ENCODE measurements at places on chromosomes 7 and 10.

- no peak for DNase-seq
These were observed 3.7 kb upstream of the NDST2 start for GRCh38 chr10:73814896-73815718.

GRCh38 chr10:110360857-110361474 lies 56.2 kb upstream of the SMNDC1 start:
- no peak for DNase-seq

GRCh38 chr7:66629222-66630062 lies 761 bp downstream of the KCTD7 start:
- no peak for DNase-seq

DNA sequence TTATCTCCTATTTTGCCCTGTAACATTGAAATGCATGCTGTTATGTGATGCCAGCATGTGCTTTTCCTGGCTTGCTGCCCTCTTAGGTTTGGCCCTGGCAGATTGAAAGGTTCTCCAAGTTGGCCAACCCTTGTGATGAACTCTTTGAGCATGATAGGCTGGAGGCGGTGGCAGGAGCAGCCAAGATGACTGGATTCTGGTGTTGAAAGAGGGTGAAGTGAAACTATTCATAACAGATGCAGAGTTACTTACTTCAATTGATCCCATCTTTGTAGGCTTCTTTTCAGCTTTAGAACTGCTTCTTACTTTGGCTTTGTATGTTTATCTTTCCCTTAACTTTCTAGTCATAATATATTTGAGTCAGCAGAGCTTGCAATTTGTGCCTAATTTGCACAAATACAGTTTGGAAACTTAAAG lies 57.6 kb downstream of the BICC1 start:
- DNase-seq, result no peak

DNA sequence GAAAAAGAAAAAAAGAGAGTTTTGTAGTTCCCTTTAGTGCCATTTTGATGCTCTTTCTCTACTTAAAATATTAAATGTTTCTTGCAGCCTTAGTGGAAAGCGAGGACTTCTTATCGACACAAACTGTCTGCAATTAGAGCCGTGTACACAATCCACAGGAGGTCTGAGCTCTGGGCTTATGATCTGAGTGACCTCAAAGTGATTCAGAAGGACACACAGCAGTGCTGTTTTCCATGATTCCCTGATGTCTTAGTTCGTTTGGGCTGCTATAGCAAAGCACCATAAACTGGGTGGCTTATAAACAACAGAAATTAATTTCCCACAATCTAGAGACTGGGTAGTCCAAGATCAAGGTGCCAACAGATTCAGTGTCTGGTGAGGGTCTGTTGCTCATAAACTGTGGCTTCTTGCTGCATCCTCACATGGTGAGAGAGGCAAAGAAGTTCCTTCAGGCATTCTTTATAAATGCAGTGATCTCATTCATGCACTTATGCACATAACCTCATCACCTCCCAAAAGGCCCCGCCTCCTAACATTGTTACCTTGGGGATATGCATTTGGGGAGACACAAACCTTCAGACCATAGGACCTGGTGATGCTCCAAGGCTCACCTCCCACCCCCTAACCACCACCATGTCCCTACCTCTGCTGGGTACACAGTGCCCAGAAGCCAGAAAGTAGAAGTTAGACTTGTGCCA lies 204.5 kb upstream of the GHITM start:
- DNase-seq, result no peak
